ENCODE measurements at places on chromosomes 1 and 21.

- DNase-seq = no peak
These were observed 108.9 kb downstream of the CRYAA start for GRCh38 chr21:43277481-43278351.

DNA sequence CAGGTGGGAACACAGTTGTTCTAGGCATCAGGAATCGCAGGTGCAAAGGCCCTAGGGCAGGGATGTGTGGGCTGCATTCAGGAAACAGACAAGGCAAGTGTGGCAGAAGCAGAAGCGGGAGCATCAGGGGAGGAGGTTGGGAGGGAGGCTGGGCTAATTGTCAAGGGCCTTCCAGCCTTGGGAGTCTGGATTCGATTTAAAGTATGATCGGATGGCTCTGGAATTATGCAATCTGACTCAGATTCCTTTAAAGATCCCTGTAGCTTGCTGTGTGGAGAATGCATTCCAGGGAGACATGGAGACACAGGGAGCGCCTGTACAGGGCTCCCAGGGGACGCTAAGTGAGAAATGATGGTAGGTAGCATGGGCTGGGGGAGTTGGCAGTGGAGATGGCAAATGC is 86.5 kb downstream of the LACTBL1 start:
- DNase-seq = no peak

GRCh38 chr1:58266242-58266641 is 280.3 kb downstream of the OMA1 start:
- DNase-seq = no peak

GRCh38 chr1:108084866-108085477 is 115.2 kb downstream of the SLC25A24 start:
- no peak for DNase-seq

- no peak for DNase-seq
These were observed 6.5 kb downstream of the TAL1 start for GRCh38 chr1:47225430-47226100.

- DNase-seq = no peak
These were observed 11.7 kb downstream of the CNIH4 start for GRCh38 chr1:224368409-224368808.

DNA sequence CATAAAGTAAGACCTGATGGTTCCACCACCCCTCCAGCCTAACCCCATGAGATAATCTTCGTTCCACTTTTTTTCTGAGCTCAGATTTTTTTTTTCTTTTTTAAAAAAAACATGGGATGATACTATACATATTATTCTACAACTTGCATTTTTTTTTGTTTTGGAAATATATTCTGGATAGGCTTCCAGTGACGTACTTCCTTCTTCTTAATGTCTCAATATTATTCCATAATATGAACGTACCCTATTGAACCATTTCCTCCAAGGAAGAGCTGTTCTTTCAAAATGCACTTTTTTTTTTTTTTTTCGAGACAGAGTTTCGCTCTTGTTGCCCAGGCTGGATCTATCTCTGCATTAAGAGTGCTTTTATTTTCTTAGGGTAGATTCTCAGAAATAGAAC is 1.5 kb downstream of the EDEM3 start:
- no peak for DNase-seq

- DNase-seq = no peak
These were observed 60.2 kb upstream of the CFAP126 start for GRCh38 chr1:161427733-161428516.

GRCh38 chr1:112807117-112807516 is 92.0 kb upstream of the PPM1J start:
- no peak for DNase-seq

DNA sequence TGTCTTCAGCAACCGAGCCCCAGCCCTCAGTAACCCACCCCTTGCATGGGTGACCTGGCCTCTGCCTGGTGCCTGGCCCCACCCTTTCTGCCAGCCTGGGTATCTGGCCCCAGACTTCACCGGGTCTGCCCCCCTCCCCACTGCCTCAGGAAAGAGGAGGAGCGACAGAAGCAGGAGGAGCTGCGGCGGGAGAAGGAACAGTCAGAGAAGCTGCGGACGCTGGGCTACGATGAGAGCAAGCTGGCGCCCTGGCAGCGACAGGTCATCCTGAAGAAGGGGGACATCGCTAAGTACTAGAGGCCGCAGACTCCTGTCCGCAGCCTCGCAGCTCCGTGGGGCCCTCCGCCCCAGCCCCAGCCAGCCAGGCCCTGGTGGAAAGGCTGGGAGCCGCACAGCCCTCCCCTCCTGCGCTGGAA is 6.1 kb downstream of the TNFRSF25 start:
- no peak for DNase-seq

Data from activated gamma-delta T cell treated with anti-CD3 and anti-CD28 coated beads, Interleukin-2, amount 50 U/mL, for 16 hours (primary cell).